Temporal lobe (tissue), 4 donors: ENCODE measurements at places on chromosomes 2 and 18. TPM values are rescaled to one million over a fixed set of nuclear protein-coding genes. Genes with fewer than 3 reads are reported as not detected.

The BOLL gene
- total RNA-seq = not detected

The IL36B gene
- not detected for total RNA-seq

The HOXD12 gene
- not detected for total RNA-seq

The MAP3K2 gene
- total RNA-seq = 37.1 TPM

The FEV gene
- total RNA-seq = not detected

The SLC5A7 gene
- 2.5 TPM for total RNA-seq

The SIX2 gene
- 0.25 TPM for total RNA-seq

The LTBP1 gene
- total RNA-seq = 30.7 TPM

The COLEC11 gene
- total RNA-seq = 0.25 TPM

The NGEF gene
- 33.4 TPM for total RNA-seq

The TP53I3 gene
- 17.7 TPM for total RNA-seq

The PLCL1 gene
- total RNA-seq = 28.5 TPM

The GALR1 gene
- total RNA-seq = under 0.01 TPM

The CPO gene
- not detected for total RNA-seq

The CRACDL gene
- total RNA-seq = 1.2 TPM

The MARCHF4 gene
- total RNA-seq = 19.2 TPM

The ZNF396 gene
- total RNA-seq = 3.2 TPM

The CCDC150 gene
- 3.4 TPM for total RNA-seq

The ASB18 gene
- not detected for total RNA-seq

The REG3A gene
- total RNA-seq = not detected

The KIDINS220 gene
- 583 TPM for total RNA-seq

The NEUROD1 gene
- 7.1 TPM for total RNA-seq

The EMX1 gene
- 11.1 TPM for total RNA-seq

The SKOR2 gene
- not detected for total RNA-seq

The LOXL3 gene
- total RNA-seq = 11.1 TPM

The PIGN gene
- 30.5 TPM for total RNA-seq

The GPR55 gene
- not detected for total RNA-seq

The POMC gene
- total RNA-seq = 0.49 TPM

The EHD3 gene
- 7.1 TPM for total RNA-seq

The MALT1 gene
- total RNA-seq = 21.6 TPM

The FAM98A gene
- total RNA-seq = 15.2 TPM

The CCBE1 gene
- total RNA-seq = 39.1 TPM

The NLRC4 gene
- total RNA-seq = 0.49 TPM

The APCDD1 gene
- 9.8 TPM for total RNA-seq

The RPL37A gene
- 1,375 TPM for total RNA-seq

The TEX44 gene
- not detected for total RNA-seq

The ARHGAP15 gene
- total RNA-seq = 19.9 TPM

The PAX3 gene
- total RNA-seq = 0.49 TPM

The ARHGEF4 gene
- total RNA-seq = 45.7 TPM

The DIPK1C gene
- 5.2 TPM for total RNA-seq

The GPR39 gene
- 1.7 TPM for total RNA-seq
